ENCODE measurements at places on chromosomes 1 and 21.
A peak's percentile ranks its signal among the peaks of the same experiment; 100 is the strongest.

DNA sequence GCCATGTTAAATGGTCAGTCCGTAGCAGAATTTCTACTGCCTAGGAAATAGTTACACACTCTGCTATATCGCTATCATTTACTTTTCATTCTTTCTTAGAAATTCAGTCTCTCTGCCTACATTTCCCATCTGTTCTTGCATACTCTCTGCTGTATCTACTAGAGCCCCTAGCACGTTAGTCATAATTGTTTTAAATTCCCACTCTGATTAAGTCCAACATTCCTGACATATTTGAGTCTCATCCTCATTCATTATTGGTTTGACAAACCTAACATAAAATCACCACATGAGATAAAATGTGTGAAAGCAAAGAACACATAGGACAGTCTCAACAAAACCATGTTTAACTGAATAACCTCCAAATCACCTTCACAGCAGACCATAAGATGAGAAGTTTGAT is 513.6 kb downstream of the PLPP3 start:
- no peak for DNase-seq

DNA sequence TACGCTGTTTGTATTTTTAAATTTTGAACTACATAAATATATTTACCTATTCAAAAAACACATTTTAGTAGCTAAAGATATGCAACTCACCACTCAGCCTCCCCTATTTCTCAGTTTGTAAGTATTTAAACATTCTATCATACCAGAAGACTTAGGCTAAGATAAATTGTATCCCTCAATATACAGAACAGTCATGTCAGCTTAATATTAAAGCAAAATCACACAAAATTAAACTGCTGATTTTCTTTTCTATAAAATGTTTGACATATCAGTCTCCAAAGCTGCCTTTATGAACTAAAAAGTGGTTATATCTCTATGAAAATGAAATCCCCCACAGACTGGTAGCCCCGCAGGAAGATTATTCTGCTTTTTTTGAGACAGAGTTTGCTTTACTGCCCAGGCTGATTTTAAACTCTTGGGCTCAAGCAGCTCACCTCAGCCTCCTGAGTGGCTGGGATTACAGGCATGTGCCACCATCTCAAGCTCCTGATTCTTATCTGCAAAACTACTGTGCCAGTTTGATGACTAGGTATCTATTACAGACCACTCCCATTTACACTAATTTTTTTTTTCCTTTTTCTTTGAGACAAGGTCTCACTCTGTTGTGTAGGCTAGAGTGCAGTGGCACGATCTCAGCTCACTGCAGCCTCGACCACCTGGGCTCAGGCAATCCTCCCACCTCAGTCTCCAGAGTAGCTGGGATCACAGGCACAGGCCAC is 37.6 kb downstream of the NRDC start:
- no peak for DNase-seq

DNA sequence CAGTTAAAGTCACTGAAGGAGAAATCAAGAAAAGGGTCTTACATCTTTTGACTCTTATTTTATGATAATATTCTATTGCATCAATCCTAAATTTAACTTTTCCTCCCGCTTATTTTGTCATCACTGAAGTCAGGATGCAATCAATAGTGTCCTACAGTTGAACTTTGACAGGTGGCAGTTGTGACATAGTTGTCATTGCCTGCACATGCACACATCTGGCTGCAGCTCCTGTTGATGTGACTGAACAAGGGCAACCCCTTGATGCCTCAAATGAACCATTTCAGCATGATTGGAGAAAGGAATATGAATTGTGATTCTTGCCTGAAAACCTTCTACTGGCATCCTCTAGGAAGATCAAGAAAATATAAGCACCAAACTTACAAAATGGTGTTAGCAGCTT is 157.7 kb downstream of the NTNG1 start:
- no peak for DNase-seq

- no peak for DNase-seq
Measured at GRCh38 chr1:55402671-55403464, 187.7 kb upstream of the USP24 start.

DNA sequence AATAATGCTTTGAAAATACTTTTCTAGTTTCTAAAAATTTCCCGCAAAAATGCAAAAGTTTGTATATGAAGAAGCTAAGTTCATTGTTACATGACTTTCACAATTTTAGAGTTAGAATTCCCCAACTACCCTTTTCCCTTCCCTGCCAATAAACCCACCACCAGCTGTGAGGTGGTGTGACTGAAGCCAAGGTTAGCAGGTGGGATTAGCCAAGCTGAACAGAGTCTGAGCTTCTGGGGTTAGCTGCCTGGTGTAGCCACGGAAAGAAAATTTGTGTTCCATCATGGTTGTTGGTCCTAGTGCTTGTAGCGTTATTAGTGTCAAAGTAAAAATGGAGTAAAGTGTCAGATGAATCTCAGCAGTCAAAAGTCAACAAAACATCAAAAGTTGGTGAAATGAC is 110.9 kb downstream of the ASTN1 start:
- no peak for DNase-seq

GRCh38 chr1:182015360-182015759 is 46.2 kb downstream of the ZNF648 start:
- DNase-seq, result no peak

DNA sequence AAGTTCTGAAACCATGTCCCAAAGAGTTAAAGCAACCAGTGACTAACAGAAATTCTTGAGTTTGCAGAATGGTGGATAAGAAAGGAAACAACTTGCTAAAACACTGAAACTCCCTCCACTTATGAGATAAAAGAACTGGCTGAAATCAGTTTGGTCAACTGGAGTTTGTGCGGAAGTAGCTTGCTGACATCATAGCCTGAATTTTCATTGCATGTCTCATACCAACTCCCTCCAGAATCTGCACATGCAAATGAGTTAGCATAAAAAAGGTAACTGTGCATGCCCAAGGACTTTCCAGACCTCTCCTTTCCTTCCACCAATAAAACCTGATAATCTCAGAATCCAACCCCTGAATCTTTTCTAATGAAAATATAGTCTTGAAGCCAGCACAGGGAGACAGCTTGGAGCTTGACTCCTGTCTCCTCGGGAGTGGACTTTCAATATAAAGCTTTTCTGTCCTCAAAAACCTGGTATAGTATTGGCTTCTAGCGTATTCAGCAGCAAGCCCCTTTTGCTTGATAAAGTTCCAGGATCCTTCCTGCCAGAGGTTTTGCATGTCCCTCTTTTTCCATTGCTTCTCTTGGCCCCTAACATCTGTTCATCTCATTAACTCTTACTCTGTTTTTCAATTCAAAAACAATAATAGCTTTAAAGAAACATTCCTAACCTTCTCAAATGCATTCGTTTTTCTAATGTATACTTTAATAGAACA is 785.8 kb upstream of the ADGRL4 start:
- DNase-seq, result no peak

GRCh38 chr1:222090103-222090502 is 348.2 kb upstream of the DUSP10 start:
- no peak for DNase-seq

DNA sequence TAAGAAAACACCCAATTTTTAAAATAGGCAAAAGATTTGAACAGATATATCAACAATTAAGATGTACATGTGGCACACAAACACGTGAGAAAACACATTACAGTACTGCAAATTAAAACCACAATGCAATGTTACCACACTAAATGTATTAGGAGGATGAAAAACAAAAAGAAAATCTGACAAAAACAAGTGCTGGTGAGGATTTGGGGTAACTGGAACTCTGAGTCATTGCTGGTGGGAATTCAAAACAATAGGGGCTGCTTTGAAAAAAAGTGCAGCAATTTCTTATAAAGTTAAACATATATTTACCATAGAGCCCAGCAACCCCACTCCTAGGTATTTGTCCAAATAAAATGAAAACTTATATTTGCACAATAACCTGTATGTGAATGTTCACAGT is 614.1 kb downstream of the SMYD3 start:
- no peak for DNase-seq

DNA sequence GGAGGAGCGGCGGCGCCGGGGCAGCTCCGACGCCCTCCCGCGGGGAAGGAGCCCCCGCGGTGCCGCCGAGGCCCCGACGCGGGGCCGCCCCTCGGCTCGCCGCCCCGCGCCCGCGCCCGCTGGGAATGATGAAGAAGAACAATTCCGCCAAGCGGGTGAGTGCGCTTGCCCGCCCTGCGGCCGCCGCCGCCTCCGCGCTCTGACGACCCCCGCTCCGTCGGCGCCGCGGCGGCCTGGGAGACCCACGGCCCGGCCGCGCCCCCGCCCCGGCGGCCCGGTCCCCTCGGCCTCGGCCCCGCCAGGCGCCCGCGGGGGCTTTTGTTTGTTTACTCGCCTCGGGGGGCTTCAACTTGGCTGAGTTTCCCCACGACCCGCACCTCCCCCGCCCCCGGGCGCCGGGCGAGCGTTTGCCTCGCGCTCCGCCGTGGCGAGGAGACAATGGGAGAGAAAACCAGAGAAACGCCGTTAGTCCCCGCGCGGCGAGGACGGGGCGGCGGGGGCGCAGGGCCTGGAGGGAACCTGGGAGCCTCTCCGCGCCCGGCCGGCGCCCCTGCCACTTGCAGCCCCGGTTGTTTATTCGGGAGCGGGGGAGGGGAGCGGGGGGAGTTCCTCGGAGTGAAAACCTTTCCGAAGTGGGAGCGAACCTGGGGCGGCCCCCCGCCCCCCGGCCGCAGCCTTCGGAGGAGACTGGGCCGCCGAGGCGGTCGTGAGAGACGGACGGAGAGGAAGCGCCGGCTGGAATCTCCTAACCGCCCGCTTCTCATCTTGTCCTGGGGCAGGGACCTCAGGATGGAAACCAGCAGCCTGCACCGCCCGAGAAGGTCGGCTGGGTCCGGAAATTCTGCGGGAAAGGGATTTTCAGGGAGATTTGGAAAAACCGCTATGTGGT is 661 bp downstream of the PLEKHO1 start:
- no peak for DNase-seq

GRCh38 chr1:227562037-227562436 is 1.3 kb upstream of the ZNF678 start:
- DNase-seq, result no peak

- no peak for DNase-seq
Measured at GRCh38 chr1:111963985-111964738, 25.3 kb downstream of the KCND3 start.

DNA sequence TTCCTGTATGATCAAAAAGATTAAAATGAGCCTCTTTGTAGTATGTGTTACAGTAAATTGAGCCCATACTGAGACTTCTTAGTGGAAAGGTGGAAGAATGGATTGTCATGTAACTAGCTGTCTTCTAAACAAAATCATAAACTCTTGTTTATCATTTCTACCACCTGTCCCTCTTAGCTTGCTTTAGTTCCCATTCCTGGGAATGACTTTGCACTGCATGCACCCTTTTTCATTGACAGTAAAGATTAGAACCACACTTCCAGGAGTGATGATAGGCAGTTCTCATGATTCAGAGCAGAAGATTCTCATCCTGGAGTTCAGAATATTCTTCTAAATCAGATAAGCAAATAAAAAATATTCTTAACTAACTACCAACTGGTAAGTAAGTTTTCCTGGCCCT is 28.0 kb downstream of the DENND2D start:
- no peak for DNase-seq

- no peak for DNase-seq
Measured at GRCh38 chr1:115499253-115499652, 142.5 kb upstream of the VANGL1 start.

GRCh38 chr1:53585129-53585528 is 125.9 kb downstream of the DMRTB1 start:
- DNase-seq, result peak; percentile 32

DNA sequence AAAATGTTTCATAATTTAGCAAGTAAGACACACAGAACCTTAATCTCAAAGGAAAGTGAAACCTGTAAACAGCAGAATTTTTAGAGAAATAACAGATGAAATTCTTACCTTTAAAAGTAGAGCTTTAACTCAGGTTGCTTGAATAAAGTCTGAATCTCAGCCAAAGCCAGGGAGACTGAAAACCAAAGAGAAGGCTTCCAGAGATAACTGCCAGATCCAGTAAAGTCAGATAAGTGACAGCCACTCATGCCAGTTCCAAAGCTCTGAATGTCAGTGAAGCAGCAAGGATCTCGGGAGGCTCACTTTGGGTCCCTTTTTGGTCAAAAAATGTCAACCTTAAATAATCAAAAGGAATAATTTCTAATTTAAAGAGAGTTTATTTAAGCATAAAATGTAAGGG is 199.9 kb upstream of the CHRM3 start:
- DNase-seq, result no peak

DNA sequence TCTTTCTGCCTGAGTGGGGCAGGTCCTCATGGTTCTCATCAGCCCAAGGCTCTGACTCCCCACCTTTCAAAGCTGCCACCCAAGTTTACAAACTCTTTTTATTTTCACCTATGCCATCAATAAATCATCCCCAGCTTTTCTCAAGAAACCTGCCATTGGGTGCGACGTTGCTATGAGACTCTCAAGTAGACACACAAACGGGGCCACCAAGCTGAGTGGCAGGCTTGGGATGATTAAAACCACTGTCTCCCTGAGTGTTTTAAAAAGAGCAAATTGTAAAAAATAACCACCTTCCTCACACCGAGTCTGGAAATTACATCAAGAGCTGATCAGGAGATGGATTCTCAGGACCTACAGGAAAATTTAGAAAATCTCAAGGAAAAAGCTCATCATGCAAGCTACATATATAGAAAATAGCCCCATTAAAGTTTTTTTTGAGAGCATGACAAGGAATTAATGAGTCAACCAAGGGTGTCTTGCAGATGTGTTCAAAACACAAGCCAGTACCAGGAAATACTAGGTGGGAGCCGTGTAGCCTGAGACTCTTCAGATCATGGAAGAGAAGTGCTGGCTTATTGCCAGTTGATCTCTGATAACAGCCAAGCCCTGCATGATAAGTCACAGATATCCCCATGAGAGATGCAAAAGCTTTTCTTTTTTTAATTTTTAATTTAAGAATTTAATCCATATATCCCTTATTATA is 158.4 kb upstream of the BACE2 start:
- no peak for DNase-seq

- DNase-seq, result no peak
Measured at GRCh38 chr1:198300451-198300850, 143.7 kb downstream of the NEK7 start.

- DNase-seq, result no peak
Measured at GRCh38 chr1:47752559-47752958, 244.6 kb downstream of the TRABD2B start.

DNA sequence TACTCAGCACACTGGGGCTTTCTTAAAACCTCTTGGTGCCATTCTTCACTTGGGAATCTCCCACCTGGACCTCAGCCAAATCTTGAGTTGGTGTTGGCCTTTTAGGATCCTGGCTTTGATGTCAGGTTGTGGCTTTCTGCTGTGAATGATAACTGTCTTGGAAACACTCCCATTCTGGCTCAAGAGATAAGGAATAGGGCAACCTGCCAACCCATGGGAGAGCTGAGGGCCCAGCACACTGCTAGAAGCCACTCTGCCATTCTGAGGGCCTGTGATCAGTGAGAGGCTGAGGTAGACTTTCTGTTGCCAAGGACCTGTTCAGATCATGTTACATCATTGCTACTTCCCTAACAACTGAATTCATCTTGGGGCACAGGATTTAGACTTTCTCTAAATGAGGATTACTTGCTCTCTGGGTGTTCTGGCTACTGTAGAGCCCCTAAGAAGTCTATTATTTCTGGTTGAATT is 45.8 kb downstream of the TTC39A start:
- DNase-seq, result no peak

GRCh38 chr1:53616511-53616910 is 122.5 kb downstream of the GLIS1 start:
- no peak for DNase-seq

Data from activated CD8-positive, alpha-beta memory T cell treated with anti-CD3 and anti-CD28 coated beads for 1 hour (primary cell).